ENCODE measurements at places on chromosomes 7 and 10. TPM values are rescaled to one million over a fixed set of nuclear protein-coding genes. Genes with fewer than 3 reads are reported as not detected.

DNA sequence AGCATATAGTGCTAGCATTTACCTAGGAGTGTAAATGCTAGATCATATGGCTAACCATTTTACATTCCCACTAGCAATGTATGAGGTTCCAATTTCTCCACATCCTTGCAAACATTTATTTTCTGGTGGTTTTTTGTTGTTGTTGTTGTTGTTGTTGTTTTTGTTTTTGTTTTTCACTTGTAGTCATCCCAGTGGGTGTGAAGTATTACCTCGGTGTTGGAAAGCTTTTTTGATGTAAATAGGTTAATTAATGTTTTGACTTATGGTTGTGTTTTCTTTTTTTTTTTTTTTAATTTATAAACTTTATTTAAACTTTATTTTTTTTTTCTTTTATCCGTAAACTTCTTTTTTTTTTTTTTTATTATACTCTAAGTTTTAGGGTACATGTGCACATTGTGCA lies 15.3 kb upstream of the TSGA13 start:
- no peak overlapping the region for H3K27ac ChIP-seq
- H3K27me3 ChIP-seq: peaks cover 5% of the 10 kb centered on the region
- no peaks in the 10 kb centered on the region for H3K36me3 ChIP-seq
- no peak overlapping the region for H3K4me3 ChIP-seq
- DNase-seq: no peak

DNA sequence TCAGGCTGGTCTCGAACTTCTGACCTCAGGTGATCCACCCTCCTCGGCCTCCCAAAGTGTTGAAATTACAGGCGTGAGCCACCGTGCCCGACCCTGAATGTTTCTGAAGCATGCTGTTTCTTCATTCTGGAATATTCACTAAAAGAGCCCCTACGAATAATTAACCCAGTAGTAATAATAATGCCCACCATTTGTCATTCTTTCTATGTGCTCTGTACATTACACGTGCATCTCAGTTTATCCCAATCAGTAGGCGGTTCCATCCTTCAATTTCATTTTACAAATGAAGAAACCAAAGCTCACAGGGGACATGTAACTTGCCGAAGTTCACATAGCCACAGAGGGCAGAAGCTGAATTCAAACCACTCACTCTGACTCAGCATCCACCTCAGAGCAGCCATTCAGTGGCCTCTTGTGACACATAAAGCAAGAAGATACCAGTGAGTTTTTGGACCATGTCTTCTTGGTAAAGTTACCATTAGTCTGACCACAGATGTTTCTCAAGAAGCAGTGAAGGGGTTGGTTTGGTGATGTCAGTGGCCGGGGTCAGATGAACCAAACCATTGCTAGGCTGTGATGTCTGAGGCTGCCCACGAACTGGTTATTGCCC lies 71.9 kb upstream of the DUSP5 start:
- no peak overlapping the region for H3K4me3 ChIP-seq
- H3K27ac ChIP-seq: no peak overlapping the region
- no peaks in the 10 kb centered on the region for H3K27me3 ChIP-seq
- no peaks in the 10 kb centered on the region for H3K36me3 ChIP-seq
- DNase-seq: no peak
- no peaks in the 10 kb centered on the region for H3K4me1 ChIP-seq

Gene ASB4
- polyA plus RNA-seq: 0.33 TPM

GRCh38 chr10:72276013-72276387 lies 2.3 kb downstream of the DDIT4 start:
- no peak for DNase-seq
- peaks cover 7% of the 10 kb centered on the region for H3K36me3 ChIP-seq
- H3K27ac ChIP-seq: peak overlapping the region; percentile 89
- peaks cover 50% of the 10 kb centered on the region for H3K4me1 ChIP-seq

DNA sequence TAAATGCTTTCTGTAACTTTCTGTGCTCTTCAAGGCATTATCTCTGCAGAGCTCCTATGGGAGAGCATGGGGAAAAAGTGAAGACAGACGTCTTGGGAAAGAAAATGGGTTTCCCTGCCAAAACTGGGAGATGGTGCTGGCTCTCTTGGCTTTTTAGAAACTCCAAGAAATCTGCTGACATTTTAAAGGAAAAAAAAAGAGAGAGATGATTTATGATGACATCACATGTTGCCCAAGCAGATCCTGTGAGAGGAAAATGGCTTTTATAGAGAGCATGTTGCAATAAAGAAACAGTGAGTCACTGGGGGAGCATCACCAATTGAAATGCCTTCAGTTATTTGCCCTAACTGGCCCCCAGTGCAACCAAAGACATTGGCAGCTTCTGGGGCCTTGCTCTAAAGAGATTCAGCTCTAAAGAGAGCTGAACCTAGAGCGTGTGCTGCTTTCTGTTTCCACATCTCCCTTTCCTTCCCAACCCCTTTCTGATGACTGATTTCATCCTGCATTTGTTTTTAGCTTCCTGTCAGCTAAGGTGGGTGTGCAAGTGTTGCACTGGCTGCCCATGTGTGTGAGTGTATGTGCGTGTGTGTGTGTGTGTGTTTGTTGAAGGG lies 37.7 kb downstream of the LRMDA start:
- no peaks in the 10 kb centered on the region for H3K27me3 ChIP-seq
- peak; percentile 72 for DNase-seq

- peaks cover 4% of the 10 kb centered on the region for H3K4me1 ChIP-seq
- no peaks in the 10 kb centered on the region for H3K27me3 ChIP-seq
- H3K36me3 ChIP-seq: no peaks in the 10 kb centered on the region
- no peak for DNase-seq
- H3K4me3 ChIP-seq: no peak overlapping the region
- H3K27ac ChIP-seq: no peak overlapping the region
Observed at GRCh38 chr7:93119191-93119905, 1.6 kb upstream of the SAMD9 start.

- H3K4me3 ChIP-seq: no peak overlapping the region
- H3K27me3 ChIP-seq: no peaks in the 10 kb centered on the region
- DNase-seq: peak; percentile 30
- no peaks in the 10 kb centered on the region for H3K4me1 ChIP-seq
Observed at GRCh38 chr7:122383934-122384333, 79.4 kb upstream of the FEZF1 start.

Gene HOXA10
- polyA plus RNA-seq: 0.12 TPM

- no peaks in the 10 kb centered on the region for H3K36me3 ChIP-seq
- no peak for DNase-seq
- H3K4me3 ChIP-seq: no peak overlapping the region
- H3K27ac ChIP-seq: no peak overlapping the region
- H3K27me3 ChIP-seq: no peaks in the 10 kb centered on the region
Observed at GRCh38 chr7:28318101-28318762, 94.1 kb upstream of the CREB5 start.

DNA sequence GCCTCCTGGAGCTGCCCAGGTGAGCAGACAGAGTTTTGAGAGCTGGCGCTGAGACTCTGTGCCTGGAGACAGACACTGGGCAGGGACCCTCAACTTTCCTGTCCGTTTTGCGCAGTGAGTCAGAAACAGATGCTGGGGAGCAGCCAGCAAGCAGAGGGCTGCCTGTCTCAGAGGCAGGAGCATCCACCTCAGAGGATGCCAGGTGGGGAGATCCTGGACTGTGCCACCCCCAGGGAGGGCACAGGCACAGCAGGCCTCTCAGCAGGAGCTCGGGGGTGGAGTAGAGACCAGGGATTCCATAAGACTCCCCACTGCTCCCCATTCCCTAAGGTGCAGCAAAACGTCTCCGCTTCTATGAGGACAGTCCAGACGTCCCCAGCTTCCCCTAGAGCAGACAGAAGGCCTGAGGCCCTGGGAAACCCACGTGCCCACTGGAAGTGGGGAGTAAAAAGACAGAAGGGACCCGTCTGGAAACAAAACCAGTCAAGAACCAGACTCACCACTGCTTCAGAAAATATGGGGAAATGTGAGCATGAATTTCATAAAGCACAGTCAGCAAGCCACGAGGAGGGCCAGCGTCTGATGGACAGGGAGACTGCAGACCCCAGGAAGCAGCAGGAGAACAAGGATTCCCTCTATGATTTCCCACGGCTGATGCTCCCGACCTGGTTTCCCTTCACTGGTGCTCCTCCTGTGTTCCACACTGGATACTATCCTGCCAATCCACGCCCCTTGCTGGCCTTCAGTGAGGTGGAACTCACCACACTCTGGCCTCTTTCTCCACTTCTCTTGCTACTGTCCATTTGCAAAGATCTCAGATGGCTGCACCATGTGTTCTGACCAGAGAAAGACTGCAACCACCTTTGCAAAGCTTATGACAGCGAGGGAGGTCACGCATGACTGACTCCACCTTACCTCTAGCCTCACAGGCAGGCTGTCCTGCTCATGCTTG lies 151.3 kb upstream of the FAM20C start:
- DNase-seq: no peak
- no peaks in the 10 kb centered on the region for H3K36me3 ChIP-seq
- no peak overlapping the region for H3K27ac ChIP-seq
- no peaks in the 10 kb centered on the region for H3K4me1 ChIP-seq
- H3K4me3 ChIP-seq: no peak overlapping the region
- H3K27me3 ChIP-seq: peaks cover 2% of the 10 kb centered on the region

GRCh38 chr10:83585686-83586085 lies 553.6 kb upstream of the GHITM start:
- H3K27ac ChIP-seq: no peak overlapping the region
- H3K4me1 ChIP-seq: no peaks in the 10 kb centered on the region
- DNase-seq: no peak
- no peaks in the 10 kb centered on the region for H3K27me3 ChIP-seq
- H3K36me3 ChIP-seq: no peaks in the 10 kb centered on the region

DNA sequence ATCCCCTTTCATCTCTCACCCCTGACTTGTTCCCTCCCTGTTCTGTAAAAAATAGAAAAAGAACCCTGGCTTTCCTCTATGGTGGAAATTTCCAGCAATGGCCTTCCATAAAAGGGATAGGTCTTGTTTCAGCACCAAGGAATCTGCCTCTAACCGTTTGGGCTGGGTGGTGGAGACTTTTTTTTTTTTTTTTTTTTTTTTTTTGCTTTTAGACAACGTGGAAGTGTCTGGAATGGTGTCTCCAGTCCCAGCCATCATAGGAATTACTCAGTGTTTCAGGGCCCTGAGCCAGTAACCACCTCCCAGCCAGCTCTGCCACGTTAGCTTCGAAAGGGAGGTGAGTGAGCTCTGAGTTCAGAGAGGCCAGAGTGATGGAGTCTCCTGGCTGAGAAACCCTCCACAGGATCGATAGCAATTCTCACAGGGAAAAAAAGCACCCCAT lies 97.3 kb upstream of the COL1A2 start:
- no peak for DNase-seq
- no peak overlapping the region for H3K4me3 ChIP-seq
- H3K27me3 ChIP-seq: no peaks in the 10 kb centered on the region
- peaks cover 17% of the 10 kb centered on the region for H3K4me1 ChIP-seq

Gene ELFN1
- polyA plus RNA-seq: 2.3 TPM

DNA sequence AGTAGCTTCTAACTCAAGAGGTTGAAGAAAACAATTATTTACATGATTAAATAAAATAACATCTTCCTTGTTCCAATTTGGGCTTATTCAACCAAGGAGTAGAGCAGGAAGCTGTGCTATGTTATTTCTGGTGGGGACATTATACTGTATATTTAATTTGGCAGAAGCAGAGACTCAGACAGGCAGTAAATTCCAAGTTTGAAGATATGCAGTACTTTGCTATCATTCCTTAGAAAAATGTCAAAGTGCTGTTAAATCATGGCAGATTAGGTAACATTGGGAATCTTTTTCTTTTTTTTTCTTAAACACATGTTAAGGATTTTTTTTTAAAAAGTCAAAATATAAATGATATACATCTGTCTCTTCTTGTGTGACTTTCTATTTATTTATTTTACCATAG lies 190.1 kb downstream of the SUGCT start:
- no peak overlapping the region for H3K27ac ChIP-seq
- no peaks in the 10 kb centered on the region for H3K27me3 ChIP-seq
- no peaks in the 10 kb centered on the region for H3K4me1 ChIP-seq
- peak; percentile 4 for DNase-seq
- no peaks in the 10 kb centered on the region for H3K36me3 ChIP-seq

GRCh38 chr7:135877805-135878204 lies 99.4 kb downstream of the MTPN start:
- no peak overlapping the region for H3K4me3 ChIP-seq
- no peaks in the 10 kb centered on the region for H3K27me3 ChIP-seq
- H3K36me3 ChIP-seq: no peaks in the 10 kb centered on the region
- peak; percentile 50 for DNase-seq
- no peaks in the 10 kb centered on the region for H3K4me1 ChIP-seq
- H3K27ac ChIP-seq: no peak overlapping the region

Gene LRRC72
- polyA plus RNA-seq: not detected

Gene OR9A2
- polyA plus RNA-seq: not detected

DNA sequence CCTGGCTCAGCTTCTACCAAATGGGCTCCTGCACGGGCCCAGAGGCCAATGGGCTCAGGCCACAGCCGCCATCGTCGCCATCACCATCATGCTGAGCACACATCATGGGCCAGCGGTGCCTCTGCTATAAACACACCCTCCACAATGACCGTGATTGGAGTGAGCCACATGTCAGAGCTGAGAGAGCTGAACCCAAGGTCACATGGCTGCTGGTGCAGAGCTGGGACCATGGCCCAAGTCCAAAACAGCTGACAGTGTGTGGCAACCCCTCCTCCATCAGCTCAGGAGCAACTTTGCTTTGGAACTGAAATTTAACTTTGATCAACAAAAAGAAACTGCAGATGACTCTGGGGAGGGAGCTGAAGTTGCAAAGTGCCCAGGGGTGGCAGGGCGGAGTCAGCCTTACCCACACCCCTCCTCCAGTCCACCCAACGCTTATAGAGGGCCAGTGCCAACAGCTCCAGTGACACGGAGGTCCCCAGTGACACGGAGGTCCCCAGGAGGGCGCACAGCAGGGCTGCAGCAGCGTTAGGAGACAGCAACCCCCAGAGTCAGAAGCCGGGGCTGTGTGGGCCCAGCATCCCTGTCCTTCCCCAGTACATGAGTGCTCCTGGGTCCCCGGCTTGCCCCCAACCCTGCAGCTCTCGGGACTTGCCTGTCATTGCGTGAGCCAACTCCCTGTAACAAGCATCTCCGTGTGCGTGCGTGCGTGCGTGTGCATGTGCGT lies 249.6 kb downstream of the ELFN1 start:
- H3K27me3 ChIP-seq: no peaks in the 10 kb centered on the region
- peak; percentile 36 for DNase-seq
- no peak overlapping the region for H3K4me3 ChIP-seq
- H3K36me3 ChIP-seq: peaks cover 4% of the 10 kb centered on the region
